ENCODE measurements at places on chromosomes 4 and X.

GRCh38 chr4:39023059-39023458 lies 9.2 kb downstream of the TMEM156 start:
- DNase-seq, result no peak

- DNase-seq, result peak; percentile 31
These were observed 61.5 kb upstream of the MMAA start for GRCh38 chr4:145557720-145558119.

GRCh38 chr4:153728151-153728550 lies 31.7 kb downstream of the RNF175 start:
- no peak for DNase-seq

- DNase-seq, result no peak
These were observed 37.4 kb downstream of the OCRL start for GRCh38 chrX:129577473-129577872.

DNA sequence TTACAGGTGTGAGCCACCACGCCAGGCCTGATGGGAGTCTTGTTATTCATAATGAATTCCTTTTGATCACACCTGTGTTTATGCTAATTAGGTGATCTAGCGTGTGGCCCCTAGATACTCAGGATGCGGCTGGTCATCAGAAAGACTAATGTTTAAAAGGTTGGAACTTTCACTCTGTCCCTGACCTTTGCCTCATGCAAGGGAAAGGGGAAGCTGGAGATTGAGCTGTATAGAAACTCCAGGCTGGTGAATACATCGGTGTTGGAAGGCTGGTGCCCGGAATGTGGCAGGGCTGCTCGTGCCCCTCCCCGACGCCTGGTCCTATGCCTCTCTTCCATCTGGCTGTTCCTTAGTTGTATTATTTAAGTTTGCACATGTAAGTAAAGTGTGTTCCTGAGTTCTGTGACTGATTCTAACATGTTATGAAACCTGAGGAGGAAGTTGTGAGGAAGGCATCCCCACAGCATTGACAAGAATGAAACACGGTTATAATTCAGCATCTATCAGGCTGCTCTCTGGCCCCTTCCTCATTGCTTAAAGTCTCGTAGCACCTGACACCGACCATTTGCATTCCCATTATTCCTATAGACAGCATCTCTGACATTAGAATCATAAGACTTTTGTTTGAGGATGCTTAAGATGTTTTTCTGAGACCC lies 28.9 kb downstream of the CASP3 start:
- DNase-seq, result no peak

Measured in putamen (tissue), 1 donor.